ENCODE measurements at places on chromosomes 3 and 15.
A peak's percentile ranks its signal among the peaks of the same experiment; 100 is the strongest.

DNA sequence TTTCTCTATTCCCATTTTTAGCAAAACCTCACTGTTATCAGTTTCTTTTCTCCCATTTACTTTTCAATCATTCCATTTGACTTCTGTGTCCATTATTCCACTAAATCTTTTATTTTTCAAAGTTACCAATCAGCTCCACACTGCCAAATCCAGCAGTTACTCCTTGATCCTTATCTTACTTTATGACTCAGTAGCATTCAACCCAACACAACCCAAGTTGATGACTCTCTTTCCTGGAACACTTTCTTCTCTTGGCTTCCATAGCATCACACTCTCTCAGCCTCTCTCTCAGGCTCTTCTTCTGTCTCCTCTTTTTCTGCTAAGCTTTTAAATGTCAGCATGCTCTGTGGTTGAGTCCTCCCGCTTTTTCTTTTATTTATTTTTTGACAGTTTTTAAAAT is 36.3 kb downstream of the RASGRP1 start:
- DNase-seq: no peak

- DNase-seq: no peak
Measured at GRCh38 chr3:8421267-8421666, 80.4 kb upstream of the LMCD1 start.

DNA sequence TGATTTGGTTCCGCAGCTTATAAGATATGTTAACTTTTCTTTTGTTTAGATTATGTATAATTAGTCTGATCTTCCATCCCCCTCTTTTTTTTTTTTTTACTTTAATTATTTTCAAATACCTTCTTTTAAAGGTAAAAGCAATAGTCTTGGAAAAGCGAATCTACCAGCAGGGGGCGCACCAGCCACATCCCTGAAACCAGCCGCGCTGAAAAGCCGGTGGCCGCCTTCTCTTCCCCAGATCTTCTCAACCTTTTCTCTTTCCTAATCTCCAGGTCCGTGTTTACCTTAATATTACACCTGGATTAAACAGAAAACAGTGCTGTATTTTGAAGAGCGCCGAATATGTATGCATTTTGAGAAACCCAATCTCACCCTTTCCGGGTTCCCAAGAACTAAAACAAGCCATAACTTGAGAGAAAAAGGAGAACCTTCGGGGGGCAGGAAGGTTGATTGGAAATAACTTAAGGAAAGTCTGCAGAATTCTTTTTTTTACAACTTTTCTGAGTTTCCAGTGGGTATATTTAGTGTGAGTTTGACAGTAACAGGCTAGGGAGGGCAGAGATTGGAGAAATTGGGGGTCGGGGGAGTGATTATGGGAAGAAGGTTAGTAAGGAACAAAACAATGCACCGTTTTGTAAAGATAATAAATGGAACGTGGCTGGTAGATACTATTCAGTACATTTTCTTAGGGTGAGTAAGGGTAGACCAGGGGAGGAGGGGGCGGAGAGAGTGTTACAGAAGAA is 2.0 kb upstream of the SOX2 start:
- peak; percentile 76 for DNase-seq

DNA sequence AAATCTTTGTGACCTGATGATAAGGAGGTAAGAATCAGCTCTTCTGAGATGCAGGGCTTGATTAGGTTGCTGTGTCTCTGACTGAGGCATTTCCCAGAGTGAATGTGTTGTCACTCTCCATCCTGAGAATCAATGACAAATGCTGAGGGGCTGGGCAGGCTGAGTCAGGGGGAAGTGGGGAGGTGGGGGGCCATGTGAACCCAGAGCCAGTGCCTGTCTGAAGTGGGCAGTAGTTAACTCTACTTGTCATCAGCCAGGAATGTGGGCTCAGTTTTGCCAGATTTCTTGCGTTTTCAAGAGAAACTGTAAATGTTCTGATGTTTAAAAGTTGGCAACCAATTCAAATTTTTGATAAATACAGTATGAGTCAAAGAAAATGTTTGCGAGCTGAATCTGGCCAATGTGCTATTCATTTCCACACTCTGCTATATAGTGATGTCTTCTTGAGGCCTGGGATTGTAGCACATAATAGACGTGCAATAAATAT is 3.1 kb upstream of the BNC1 start:
- DNase-seq: no peak

- DNase-seq: no peak
Measured at GRCh38 chr3:12194669-12195161, 36.0 kb upstream of the TIMP4 start.

DNA sequence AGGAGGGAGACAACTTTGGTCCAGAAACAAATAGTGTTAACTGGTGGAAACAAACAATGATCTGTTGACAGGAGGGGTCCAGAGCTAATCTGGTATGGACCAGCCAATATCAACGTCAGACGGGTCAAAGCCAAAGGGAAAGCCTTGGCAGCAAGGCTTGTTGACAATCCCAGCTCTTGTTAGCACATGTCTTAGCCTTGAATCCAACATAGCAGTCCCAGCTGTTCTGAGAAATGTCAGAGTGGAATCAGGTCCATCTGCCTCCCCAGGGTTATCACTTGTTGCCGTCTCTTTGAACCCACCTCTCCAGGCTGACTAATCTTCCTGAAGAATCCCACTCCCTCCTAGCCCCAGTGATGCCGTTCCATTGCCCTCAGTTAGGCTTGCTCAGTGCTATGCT is 404.6 kb upstream of the MCTP2 start:
- DNase-seq: no peak

GRCh38 chr3:146750196-146750595 is 145.1 kb upstream of the PLSCR5 start:
- DNase-seq: no peak

Measured in suppressor macrophage treated with lipopolysaccharide for 4 hours (primary cell).